ENCODE measurements at places on chromosomes 2 and 18.
A peak's percentile ranks its signal among the peaks of the same experiment; 100 is the strongest.

GRCh38 chr2:118269408-118270051 is 181.3 kb downstream of the INSIG2 start:
- no peak for DNase-seq

GRCh38 chr18:40494603-40495002 is 1460.4 kb upstream of the PIK3C3 start:
- no peak for DNase-seq

- DNase-seq, result no peak
Measured at GRCh38 chr2:219169930-219170654, at the start of gene SLC23A3. TSS of gene SLC23A3 (minus strand) at chr2:219170029. CDS start at chr2:219169984, 45 bp downstream.

DNA sequence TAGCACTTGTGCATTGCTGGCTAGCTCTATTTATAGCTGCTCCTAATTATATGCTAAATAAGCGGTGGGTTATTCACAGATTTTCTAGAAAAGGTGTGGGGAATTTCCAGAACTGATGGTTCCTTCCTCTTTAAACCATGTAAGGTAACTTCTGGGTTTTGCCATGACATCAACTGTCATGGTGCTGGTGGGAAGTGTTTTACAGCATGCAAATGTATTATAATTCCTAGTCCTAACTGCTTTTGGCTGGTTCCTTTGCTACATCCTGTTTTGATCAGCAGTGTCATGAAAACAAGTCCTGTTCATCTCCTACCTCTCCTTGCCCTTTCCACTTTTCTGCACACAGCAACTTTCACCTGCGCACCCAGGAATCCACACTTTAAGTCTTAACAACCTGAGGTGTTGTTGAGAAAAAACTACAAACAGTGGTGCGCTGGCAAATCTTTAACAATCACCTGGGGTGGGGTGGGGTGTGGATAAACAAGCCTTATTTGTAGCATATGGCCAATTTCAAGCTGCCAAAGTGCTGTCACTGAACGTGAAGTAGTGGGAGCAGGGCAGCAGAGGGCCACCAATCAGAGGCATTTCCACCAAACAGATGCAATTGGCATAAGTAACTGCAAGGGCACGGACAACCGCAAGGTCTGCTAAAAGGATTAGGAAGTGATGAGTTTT is 33.4 kb upstream of the SKOR2 start:
- DNase-seq, result no peak

DNA sequence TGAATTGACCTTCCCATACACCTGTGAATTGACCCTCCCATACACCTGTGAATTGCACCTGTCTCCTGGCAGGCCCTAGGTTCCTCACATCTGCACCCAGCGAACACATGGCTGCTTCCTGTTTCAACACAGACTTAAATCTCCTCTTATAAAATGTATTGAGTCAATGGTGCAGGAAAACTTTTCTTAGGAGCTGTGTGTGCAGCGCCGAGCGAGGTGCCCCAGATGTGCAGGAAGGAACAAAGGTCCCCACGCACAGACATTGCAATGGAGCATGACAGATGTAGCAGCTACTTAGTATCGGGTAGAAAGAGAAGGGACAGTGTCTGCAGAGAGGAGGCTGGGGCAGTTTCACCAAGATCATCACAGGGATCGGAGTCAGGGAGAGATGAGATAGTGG is 85.5 kb upstream of the PXDN start:
- no peak for DNase-seq

DNA sequence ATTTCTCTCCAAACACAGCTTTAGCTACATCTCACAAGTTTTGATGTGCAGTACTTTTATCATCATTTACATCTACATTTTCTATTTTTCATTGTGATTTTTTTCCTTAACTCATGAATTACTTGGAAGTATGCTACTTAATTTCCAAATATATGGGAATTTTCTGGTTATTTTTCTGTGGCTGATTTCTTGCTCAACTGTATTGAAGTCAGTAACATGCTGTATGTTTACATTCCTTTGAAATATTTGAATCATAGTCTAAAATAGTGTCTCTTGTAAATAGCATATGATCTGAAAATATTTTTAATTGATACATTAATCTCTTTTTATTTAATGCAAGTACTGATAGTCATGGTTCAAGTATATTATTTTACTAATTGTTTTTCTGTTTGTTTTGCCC is 26.0 kb upstream of the GALNT5 start:
- peak; percentile 3 for DNase-seq

DNA sequence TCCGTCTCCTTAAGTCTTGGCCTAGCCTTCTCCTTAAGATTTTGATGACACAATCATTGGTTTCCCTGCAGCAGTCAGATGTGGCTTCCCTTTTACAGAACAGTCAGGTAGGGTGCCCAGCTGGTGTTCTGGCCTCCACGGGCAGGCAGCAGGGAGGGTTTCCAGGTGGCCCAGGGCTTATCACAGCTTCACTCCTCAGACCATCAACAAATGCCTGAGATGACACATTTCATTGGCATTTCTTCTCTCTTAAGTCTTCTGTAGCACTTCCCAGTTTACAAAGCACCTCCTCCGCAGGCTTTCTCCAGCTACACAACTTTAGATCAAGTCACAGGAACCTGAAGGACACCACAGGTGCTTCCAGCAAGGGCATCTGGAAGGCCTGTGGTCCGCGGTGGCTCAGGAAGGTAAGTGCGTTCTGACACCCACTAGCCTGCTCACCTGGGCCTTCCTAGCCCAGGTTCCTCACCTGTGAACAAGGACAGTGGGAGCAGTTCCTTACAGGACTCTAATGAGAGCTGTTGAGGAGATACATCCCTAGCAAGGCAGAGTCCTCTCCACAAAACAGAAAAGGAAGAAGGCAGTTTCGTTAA is 37.6 kb downstream of the PTPN18 start:
- DNase-seq, result peak; percentile 29

- DNase-seq, result no peak
Measured at GRCh38 chr2:174602745-174603144, 5.1 kb upstream of the WIPF1 start.

GRCh38 chr18:56199580-56200330 is 438.6 kb downstream of the TXNL1 start:
- no peak for DNase-seq

DNA sequence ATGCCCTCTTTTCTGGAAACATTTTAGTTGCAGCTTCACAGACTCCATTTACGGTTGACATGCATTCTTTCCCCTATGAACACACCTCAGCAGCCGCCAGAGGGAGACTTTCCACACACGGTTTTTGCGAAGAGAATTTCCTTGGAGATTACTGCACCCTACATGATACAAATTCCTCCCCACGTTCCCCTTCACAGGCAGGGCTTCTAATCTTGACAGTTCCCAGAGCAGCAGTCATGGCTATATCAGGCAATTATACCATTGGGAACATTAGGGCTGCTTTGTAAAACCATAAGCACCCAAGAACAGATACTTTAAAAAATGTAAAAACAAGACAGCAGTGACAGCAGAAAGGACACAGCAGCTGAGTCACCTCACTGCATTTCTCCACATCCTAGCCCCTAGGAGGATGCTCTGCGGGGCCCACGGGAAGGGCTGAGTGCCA is 253.8 kb downstream of the TGIF1 start:
- peak; percentile 75 for DNase-seq

DNA sequence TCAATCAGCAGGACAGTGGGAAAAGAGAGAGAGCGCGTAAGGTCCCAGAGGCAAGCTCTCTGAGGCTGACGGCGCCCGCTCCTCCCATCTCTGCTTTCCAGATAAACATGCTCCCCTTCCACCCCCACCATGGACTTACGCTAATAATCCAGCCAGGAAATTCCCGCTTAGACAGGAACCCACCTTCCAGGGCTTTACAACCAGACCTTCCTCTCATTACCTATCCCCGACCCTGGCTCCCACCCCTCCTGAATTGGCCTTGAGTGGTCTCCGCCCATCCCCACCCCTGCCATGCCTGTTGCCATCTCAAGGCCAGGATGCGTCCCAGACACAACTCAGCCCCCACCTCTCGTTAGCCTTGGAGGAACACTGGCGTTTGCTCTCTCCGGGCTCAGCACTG is 131.1 kb downstream of the SMAD2 start:
- DNase-seq, result no peak

DNA sequence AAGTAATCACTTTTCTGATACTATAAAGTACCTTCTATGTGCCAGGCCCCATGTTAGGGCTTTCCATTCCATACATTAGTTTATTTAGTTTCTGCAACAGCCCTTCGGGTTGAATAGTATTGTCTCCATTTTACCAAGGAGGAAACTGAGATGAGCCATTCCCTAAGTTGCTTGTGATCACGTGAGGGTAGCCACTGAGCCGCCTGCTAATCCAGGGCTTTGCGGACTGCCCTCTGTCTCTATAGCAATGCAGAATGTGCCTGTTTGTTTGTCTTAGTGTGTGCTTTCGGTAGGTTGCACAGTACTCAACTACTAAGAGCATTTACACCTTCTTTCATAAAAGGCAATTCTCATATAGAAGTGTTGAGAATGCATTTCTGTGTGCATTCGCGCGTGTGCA is 5.0 kb downstream of the EMILIN2 start:
- DNase-seq, result no peak

DNA sequence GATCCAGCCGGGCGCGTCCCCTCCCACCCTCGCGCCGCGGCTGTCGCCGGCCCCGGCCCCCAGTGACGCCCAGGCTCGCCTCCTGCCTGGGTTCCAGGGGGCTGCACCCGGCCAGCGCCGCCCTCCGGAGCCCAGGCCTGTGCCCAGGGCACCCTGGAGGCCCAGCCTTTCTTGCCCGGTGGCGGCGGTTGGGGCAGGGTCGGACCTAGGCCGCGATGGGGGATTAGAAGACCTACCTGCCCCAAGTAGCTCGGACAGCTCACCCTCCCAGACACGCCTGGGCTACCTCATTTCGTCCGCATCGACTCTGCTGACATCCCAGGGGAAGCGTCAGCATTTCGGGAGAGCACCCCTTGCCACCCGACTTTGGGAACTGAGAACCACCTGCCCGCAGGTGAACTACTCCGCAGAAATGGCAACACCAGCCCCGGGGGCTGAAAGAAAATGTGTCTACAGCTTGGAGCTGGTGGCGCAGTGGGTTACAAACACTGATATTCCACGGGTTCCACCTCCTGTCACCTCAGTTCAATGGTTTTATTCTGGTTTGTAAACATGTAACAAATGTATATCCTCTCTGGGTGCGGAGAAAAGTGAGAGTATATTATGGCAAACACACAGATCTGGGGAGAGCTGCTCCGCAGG is 834 bp upstream of the ARL4C start:
- no peak for DNase-seq

DNA sequence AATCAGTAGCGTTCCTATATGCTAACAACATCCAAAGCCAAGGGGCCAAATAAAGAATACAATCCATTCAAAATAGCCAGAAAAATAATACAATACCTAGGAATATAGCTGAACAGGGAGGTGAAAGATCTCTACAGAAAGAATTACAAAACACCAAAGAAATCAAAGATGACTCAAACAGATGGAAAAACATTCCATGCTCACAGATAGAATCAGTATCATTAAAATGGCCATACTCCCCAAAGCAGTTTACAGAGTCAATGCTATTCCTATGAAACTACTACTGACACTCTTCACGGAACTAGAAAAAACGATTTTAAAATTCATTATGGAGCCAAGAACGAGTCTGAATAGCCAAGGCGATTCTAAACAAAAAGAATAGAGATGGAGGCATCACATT is 57.4 kb downstream of the CCBE1 start:
- DNase-seq, result peak; percentile 47

GRCh38 chr2:9260464-9260918 is 53.9 kb downstream of the ASAP2 start:
- DNase-seq, result no peak

GRCh38 chr2:118457951-118458350 is 369.7 kb downstream of the INSIG2 start:
- DNase-seq, result no peak

DNA sequence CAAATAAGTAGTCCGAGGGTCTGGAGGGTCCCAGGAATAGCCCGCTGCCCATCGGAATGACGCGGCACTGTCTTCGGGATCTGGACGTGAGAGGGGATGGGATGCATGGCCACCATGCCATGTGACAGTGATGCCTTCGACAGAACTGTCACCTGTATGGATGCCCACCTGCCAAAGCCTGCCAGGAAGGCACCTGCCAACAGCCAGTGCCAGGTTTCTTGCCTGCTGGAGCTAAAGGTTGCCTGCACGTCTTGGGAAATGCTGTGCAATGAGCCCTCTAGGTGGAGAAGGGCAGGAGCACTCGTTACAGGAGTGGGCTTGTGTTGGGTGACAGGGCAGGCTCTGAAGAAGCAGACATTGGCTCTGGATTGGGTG is 20.5 kb downstream of the GPR35 start:
- DNase-seq, result no peak

- peak; percentile 93 for DNase-seq
Measured at GRCh38 chr2:180291060-180291459, 284.0 kb upstream of the CWC22 start.

- DNase-seq, result peak; percentile 74
Measured at GRCh38 chr2:189798312-189799029, 14.2 kb downstream of the PMS1 start.

DNA sequence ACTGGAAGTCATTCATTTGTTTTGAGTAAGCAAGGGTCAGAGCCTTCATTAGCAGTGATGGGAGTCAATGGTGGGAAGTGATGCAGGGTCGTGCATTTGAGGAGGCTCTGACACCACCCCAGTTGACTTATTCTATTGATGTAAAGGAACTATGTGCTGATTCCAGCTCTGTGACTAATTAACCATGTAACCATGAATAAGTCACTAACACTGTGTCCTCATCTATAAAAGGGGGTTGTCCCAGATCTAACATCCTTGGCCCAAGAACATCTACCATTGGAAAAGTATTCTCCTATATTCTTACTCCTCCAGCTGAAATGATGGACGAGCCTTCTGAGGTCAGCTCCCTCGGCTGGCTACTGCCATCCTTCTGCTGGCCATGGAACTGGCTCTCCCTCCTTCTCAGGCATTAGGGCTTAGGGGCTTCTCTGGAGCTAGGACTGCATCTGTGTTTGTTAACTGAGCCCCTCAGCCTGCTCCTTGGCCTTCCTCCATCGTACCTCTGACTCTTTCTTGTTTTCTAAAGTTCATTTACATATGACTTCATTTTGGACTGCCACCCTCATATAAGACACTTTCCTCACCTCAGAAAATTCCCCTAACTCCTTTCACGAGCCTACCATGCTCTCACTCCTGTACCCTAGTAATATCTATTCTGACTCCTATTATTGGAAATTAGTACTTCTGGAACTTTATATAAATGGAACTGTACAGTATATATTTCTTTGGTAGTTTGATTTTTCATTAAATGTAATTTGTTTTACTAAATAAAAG is 115.5 kb downstream of the KCTD1 start:
- no peak for DNase-seq

DNA sequence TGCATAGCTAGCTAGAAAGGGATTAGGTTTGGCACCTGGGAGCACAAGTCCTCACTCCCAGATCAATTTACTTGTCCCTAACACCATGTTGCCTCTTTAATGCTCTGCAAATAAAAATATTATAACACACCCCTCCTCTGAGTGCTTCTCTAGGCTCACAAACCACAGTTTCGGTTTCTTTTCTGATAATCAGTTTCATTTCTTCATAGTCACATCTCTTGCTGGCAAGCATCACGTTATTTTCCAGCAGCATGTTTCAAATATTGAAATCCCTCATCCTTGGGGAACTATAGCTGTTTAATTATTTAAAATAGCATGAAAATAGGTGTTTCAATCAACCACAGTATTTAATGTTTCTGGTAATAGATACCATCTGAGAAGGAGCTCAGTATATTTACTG is 13.9 kb upstream of the SMCHD1 start:
- DNase-seq, result peak; percentile 38

GRCh38 chr2:11065833-11066485 is 89.3 kb upstream of the SLC66A3 start:
- DNase-seq, result no peak

All from ELR (cell line).